Brain microvascular endothelial cell (primary cell): ENCODE measurements at places on chromosomes 12 and 14.

DNA sequence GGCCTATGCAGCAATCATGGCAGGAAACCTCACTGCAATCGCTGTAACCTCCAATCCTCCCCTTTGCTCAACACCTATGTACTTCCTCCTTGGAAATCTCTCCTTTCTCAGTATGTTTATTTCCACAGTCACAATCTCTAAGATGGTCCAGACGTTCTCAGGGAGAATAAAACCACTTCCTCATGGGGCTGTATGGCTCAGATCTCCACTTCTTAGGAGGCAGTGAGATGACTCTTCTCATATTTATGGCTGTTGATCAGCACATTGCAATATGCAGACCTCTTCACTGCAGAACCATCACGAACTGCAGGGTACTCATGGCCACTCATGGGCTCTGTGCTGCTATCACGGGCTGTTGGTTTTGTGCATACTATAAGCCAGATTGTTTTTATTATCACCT, 17.1 kb upstream of the OR4K17 start:
- no peak for DNase-seq

GRCh38 chr14:92863286-92864080, 59.5 kb upstream of the CHGA start:
- DNase-seq = no peak

- no peak for DNase-seq
Measured at GRCh38 chr14:70855486-70855885, 46.2 kb upstream of the MAP3K9 start.

DNA sequence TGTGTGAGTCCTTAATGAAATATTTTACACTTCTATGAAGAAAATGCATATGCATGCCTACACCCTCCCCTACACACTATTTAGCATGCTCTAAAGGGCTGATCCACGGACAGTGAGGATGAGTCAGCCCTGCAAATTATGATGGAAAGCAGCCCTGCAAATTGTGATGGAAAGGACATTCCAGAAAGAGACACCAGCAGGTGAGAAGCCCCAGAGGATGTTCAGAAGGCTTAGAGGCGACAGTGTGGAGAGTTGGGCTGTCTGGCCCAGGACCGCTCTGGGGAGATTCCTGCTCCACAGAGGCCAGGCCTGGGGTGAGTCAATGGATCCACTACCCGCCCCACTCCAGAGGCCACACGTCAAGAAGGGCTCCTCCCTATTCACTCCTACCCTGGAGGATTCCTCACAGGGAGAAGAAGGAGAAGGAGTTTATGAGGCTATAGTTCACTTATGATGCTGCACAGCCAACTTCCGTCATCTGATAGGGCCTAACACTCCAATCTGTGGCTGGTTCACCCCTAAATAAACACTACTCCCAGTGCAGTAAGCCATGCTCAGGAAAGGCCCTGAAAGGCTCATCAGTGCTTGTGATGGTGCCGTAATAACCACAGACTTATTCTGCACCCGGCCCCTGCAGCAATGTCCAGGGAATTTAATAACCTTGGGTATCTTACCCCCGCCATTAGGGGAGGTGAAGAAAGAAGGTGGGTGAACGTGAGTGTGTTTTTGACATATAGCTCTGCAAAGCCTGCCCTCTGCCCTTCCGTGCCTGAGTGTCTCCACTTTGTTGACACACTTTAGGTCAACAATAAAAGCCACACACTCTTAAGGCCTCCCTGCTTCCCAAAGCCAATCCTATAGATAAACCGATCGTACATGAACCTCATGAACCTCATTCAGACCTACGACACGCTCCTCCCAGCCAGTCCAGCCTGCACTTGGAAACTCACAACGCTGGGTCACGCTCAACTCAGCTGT, 46.4 kb downstream of the CLMN start:
- DNase-seq = peak; percentile 14

GRCh38 chr12:5379749-5380496, 52.0 kb upstream of the NTF3 start:
- no peak for DNase-seq

DNA sequence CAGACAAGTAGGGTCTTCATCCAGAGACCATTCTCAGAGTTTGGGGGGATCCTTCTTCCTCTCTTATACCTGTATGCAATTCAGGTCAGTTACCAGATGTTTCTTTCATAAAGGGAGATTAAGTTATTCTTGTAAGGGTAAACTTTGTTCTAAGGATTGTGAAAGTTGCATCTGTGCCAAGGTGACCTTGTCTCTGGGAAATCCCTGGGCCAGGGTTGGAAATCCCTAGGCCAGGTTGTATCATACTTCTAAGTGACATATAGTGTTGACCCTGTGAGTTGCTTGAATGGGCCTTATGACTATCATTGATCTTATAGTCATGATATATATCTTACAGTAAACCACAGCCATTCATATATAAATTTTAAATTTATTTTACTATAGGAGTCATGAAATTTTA, 436.9 kb downstream of the RMST start:
- DNase-seq = no peak

DNA sequence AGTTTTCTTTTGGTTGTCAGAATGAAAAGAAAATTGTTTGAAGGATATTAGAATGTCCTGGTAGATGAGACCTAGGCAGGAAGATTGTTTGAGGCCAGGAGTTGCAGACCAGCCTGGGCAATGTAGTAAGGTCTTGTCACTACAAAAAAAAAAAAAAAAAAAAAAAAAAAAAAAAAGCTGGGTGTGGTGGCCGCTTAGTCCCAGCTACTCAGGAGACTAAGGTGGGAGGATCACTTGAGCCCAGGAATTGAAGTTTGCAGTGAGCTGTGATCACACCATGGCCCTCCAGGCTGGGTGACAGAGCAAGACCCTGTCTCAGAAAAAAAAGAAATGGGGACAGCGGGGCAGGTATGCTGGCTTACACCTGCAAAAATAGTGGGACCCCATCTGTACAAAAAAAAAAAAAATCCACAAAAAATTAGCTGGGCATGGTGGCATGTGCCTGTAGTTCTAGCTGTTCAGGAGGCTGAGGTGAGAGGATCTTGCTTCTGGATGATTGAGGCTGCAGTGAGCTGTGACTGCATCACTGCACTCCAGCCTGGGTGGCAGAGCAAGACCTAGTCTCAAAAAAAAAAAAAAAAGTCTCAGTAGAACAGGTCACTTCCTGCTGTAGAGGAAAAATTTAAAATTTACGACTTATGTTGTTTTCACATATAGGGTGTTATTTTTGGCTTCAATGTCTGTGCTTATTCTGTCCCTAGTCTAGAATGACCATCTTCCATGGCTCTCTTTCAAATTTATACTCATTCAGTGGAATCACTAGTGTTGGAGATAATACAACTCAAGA, 70.7 kb downstream of the PPHLN1 start:
- no peak for DNase-seq
